ENCODE measurements at places on chromosomes 2 and 18.

DNA sequence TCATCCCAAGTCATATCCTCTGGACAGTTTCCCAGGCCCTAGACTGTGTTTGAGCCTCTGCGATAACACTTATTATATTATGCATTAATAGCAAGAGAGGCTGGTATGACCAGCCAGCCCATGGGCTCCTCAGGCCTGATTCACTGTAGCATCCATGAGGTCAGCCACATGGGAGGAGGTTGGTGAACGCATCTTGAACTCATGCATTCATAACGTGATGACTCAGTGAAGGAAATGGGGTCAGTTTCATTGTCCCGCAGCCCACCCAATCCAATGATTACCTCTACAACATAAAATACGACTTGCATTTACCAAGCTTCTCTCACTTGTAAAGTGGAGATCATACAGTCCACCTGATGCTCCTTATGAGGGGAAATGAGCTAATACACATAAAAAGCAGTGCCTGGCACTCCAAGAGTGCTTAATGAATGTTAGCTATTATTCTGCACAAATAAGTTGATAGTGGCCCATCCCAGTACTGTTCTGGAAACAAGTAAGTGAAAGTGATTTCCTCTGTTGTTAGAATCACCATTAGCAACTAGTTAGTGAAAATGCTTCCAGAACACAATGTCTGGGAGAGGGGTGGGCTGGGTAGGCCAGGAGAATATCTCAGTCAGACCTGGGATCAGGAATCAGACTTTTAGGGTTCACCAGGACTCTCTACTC lies 46.1 kb upstream of the CELF4 start:
- H3K27ac ChIP-seq: no peak overlapping the region
- H3K4me1 ChIP-seq: no peaks in the 10 kb centered on the region
- DNase-seq: no peak
- no peaks in the 10 kb centered on the region for H3K36me3 ChIP-seq
- no peak overlapping the region for H3K4me3 ChIP-seq
- peaks cover 6% of the 10 kb centered on the region for H3K27me3 ChIP-seq

- peaks cover 43% of the 10 kb centered on the region for H3K27me3 ChIP-seq
- no peak overlapping the region for H3K4me3 ChIP-seq
- H3K27ac ChIP-seq: no peak overlapping the region
- no peak for DNase-seq
These were observed 206.3 kb upstream of the SALL3 start for GRCh38 chr18:78773303-78773755.

DNA sequence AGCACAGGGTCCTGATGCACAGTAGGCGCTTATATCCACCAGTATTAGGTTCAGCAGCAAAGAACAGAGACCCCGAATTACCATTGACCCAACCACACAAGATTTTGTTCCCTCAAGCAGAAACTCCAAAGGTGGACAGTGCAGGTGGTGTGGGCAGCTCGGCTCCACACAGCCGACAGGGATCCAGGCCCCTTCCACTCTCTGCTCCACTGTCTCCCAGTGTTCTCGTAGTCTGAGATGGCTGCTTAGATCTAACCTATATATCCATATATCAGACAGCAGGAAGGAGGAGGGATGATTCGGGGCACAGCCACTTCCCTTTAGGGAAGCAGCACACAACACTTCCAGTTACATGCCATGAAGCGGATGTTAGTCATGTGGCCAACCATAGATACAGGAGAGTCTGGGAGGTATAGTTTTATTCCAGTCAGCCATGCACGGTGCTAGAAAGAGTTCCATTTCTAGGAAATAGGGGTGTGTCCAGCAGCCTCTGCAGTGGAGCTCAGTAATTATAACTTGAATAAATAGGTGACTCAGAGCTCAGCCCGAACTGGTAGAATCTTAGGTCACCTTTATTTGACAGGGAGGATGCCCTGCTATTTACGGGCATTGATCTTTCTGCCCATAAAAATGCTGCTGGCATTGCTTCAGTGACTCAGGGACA lies 158.9 kb downstream of the TWIST2 start:
- no peak overlapping the region for H3K27ac ChIP-seq
- H3K36me3 ChIP-seq: no peaks in the 10 kb centered on the region
- peaks cover 12% of the 10 kb centered on the region for H3K4me1 ChIP-seq
- DNase-seq: no peak
- peaks cover 39% of the 10 kb centered on the region for H3K27me3 ChIP-seq

DNA sequence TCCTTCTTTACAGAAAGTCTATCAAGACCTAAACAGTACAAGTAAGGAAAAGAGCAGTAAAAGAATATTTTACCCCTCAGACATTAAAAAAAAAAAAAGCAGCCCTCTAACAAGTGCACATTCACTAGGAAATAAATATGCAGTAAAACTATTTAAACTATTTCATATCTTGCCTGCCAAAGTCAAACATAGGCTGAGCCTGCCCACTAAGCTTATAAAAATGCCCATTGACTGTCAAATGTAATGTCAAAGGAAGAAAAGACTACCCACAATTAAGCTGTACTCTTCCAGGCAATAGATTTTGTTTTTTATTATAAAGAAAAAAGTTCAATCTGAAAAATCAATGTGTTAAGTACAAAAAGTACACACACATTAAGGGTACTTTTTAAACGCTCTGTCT lies 11.8 kb downstream of the ALS2 start:
- H3K36me3 ChIP-seq: peaks cover 8% of the 10 kb centered on the region
- no peak overlapping the region for H3K4me3 ChIP-seq
- no peaks in the 10 kb centered on the region for H3K27me3 ChIP-seq
- H3K4me1 ChIP-seq: no peaks in the 10 kb centered on the region
- no peak for DNase-seq

DNA sequence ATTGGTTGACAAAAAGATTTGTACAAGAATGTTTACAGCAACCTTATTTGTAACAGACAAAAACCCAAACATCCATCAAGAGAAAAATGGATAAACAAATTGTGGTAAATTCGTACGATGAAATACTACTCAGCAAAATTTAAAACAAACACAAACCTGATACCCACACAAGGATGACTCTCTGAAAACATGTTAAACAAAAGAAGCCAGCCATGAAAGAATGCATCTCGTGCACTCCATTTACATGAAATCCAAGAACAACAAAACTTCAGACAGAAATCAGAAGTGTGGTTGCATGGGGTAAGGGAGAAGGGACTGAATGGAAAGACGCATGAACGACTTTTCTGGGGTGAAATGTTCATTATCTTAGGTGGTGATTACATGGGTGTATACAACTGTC lies 93.4 kb downstream of the SLC25A12 start:
- no peak for DNase-seq
- H3K36me3 ChIP-seq: peaks cover 7% of the 10 kb centered on the region
- H3K4me1 ChIP-seq: no peaks in the 10 kb centered on the region
- H3K27ac ChIP-seq: no peak overlapping the region
- no peak overlapping the region for H3K4me3 ChIP-seq

DNA sequence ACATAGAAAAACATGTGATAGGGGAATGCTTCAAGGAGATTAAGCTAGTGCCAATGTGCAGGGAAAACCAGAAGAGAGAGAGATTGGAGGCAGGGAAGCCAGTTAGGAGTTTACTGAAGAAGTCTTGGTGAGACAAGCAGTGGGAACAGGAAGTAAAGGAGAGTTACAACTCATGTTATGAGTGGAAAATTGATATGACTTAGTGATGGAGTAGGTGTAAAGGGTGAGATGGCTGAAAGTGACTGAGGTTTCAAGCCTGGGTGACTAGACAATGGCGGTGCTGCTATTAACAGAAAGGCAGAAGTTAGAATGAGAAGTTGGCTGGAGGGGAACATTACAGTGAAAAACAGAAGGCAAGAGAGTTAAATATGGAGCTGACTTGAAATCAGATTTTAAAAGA lies 16.5 kb downstream of the DOK1 start:
- H3K27ac ChIP-seq: no peak overlapping the region
- H3K4me3 ChIP-seq: no peak overlapping the region
- H3K36me3 ChIP-seq: no peaks in the 10 kb centered on the region
- no peaks in the 10 kb centered on the region for H3K27me3 ChIP-seq
- peaks cover 7% of the 10 kb centered on the region for H3K4me1 ChIP-seq

DNA sequence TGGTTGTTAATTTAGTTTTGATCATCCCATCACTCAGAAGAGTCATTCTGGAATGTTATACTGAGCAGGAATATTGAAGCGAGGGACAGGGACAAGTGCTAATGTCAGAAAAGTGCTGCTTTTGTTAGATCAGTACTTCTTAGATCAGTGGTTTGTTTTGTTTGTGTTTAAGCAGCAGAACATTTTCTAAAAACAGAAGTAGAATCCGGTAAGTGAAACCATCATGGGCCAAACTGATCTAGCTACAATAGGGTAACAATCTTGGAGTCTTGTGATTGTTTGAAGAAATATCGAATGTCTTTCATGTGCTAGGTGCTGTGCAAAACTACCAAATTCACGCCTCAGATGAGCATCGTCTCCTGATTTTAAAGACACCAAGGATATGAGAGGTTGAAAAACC lies 45.1 kb upstream of the SEC11C start:
- DNase-seq: no peak
- H3K4me1 ChIP-seq: no peaks in the 10 kb centered on the region
- no peak overlapping the region for H3K4me3 ChIP-seq
- H3K36me3 ChIP-seq: no peaks in the 10 kb centered on the region
- H3K27me3 ChIP-seq: no peaks in the 10 kb centered on the region
- no peak overlapping the region for H3K27ac ChIP-seq
